ENCODE measurements at places on chromosomes 11 and 22.

GRCh38 chr11:118437208-118438125 lies 1.2 kb downstream of the KMT2A start:
- no peak for DNase-seq

GRCh38 chr22:25362883-25363240 lies 143.4 kb downstream of the CRYBB2 start:
- no peak for DNase-seq

DNA sequence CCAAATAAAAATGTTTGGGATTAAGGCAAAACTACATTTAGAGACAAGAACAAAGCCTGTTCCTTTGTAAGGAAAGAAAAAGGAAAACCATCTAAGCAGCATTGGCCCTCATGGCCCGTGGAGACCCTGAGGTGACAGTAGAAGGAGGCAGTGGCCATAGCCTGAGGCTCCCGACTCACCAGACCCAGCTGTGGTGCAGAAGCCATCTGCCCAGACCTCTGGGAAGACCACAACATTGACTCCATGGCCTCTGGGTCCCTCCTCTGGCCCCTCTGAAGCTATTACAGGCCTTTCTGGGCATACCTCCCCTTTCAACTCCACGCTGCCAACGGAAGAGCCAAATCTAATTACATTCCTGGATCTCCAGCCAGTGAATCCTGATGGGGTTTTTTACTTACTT lies 6.4 kb downstream of the PRAME start:
- no peak for DNase-seq

DNA sequence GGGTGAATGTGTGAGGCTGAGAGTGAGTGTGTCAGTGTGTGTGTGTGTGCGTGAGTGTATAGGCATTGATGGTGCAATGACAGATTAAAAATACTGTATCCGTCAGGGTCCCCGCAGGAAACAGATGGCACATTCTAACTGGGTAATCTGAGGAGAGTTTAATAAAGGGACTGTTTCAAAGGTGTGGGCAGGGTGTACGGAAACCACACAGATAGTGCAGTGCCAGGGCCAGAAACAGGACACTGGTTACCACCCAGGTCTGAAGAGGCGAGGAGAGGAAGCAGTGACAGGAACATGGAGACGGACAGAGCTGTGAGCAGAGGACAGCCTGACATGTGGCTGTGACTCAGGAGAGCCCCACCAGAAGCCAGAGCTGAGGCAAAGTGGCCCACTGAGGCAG lies 16.5 kb downstream of the P2RX3 start:
- DNase-seq = no peak

DNA sequence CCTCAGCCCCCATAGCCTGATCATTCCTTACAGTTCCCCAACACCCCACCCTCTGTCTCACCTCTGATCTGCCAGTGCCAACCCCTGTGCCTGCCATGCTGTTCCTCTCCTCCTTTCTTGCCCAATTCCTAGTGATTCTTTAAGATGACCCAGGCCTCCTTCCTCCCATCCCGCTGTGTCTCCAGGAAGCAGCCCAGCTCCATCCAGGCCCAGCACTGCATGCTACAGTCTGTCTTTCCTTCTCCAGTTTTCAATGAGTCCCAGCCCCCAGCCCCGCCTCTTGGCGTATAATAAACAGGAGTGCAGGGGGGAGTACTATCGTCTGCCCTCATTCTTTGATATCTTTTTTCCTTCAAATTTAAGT lies 12.3 kb downstream of the LTBP3 start:
- no peak for DNase-seq

GRCh38 chr22:38572065-38572464 lies 2.1 kb upstream of the DMC1 start:
- DNase-seq = no peak

DNA sequence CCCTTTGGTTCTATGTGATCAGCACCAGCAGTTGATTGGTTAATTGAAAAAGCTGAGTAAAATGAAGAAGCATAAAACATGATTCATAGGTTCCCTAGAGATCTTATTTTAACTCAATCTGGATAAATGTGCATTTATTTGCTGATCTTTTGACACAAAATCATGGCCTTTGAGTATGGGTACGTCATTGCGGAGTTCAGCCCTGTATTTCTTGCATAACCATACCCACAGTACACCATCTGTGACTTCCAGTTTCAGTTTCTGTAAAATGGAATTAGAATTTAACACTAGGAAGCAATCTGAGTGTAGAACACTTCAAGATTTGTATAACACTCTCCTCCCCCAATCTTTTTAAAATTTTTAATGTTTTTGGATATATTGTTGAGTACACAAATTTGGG lies 358.2 kb downstream of the DDX10 start:
- DNase-seq = no peak

DNA sequence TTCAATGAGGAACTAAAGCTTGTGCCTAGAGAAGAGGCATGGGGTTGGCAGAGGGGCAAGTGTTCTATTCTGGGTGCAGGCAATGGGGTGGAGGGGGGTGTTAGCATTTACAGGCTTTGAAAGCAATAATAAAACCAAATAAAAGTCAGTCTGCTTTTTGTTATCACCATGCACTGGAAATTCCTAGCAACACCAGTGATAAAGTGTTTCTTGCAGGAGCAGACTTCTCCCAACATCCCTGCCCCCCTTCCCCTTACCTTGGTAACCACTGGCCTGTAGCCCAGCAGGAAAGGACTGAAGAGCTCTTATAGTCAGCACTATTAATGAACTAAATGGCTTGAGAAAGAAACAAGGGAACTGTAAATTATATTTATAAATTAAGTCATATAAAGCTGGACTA lies 65.2 kb upstream of the SESN3 start:
- no peak for DNase-seq

- DNase-seq = no peak
Observed at GRCh38 chr11:106224172-106224571, 146.7 kb downstream of the AASDHPPT start.

DNA sequence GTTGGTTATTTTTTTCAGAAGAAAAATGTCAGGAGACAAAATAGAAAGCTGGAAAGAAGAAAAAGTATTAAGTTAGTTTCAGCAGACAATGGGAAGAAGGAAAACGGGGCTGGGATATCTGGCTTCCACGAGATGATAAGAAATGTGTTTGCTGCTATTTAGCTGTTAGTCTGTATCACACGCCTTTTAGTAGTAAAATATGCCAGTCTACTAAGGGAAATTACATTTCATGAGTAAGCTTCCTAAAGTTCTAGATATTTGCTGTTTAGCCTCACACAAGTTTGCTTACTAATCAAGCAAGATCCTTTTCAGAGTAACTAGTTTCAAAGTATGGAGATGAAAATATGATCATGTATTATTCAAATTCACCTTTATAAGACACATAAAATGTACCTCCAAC lies 1.5 kb downstream of the OR51B4 start:
- DNase-seq = no peak

- DNase-seq = no peak
Observed at GRCh38 chr11:30281476-30282288, 41.2 kb upstream of the ARL14EP start.

- DNase-seq = no peak
Observed at GRCh38 chr22:26789951-26790350, 132.6 kb downstream of the MIAT start.

- DNase-seq = no peak
Observed at GRCh38 chr11:33633251-33634003, 67.2 kb downstream of the C11orf91 start.

- DNase-seq = no peak
Observed at GRCh38 chr22:44390613-44390970, 77.8 kb upstream of the SHISAL1 start.

- no peak for DNase-seq
Observed at GRCh38 chr11:10087186-10087922, 206.7 kb downstream of the SBF2 start.

DNA sequence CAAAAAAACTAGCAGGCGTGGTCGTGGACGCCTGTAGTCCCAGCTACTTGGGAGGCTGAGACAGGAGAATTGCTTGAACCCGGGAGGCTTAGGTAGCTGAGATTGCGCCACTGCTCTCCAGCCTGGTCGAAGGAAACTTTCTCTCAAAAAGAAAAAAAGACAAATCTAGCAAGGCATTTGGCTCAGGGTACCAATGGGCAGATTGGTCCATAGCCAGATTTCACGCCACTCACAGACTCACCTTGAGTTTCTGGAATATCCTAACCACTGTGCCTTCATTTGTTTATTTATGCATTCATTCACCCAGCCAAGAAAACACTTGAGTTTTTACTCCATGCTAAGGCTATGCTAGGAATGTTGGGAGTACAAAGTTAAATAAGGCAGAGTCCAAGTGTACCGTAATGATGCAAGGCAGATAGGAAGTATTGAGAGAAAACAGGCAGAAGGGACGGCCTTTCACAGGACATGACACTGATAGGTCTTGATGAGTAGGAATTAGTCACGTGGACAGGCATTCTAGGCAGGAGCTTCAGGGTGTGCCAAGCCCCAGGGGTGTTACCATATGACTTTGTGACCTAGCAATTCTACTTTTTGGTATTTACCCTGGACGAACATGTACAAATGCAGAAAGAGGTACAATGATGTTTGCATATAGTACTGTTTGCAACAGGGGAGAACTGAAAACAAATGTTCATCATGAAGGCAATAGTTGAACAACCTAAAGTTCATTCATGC lies 3.0 kb upstream of the PACSIN3 start:
- no peak for DNase-seq

Data from GM12864 (cell line).